ENCODE measurements at places on chromosomes 2 and 18. TPM values are rescaled to one million over a fixed set of nuclear protein-coding genes. Genes with fewer than 3 reads are reported as not detected.

Gene DUSP2
- 728 TPM for total RNA-seq

Gene AQP12A
- not detected for total RNA-seq

DNA sequence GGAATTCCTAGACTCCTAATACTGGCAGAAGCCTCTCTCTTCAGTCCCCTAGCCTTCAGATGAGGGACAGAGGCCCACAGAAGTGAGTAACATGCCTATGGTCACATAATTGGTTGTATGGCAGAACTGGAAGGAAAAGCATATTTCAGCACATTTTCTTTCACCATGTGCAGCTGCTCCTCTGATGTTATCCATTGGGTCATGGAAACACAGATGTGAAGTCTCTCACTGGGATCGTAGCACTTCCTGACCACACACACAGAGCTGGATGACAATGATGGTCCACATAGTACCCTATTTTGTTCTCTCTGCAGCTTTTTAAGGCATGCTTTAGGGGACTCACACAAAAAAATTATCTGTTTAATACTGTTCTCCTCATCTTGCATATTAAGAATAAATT, 24.5 kb downstream of the MYO3B start:
- H3K4me3 ChIP-seq, result no peak overlapping the region
- no peak for DNase-seq
- H3K27me3 ChIP-seq, result no peaks in the 10 kb centered on the region
- H3K27ac ChIP-seq, result no peak overlapping the region

DNA sequence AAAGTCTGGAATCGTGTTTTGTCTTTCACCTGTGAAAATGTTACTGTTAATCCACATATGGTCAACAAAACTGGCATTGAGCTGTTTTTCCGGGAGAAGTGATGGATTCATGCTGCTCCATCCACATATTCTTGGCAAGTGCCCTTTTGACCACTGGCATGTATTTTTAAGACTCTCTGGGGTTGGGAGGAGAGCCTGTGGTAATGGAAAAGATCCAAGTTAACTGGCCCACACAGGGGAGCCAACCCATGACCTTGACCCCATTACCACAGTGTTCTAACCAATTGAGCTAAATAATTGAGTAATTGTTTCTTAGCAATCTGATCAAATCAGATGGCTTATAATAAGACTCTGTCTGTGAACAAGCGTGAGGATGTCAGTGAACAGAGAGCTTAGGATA, 296.2 kb upstream of the NRP2 start:
- no peaks in the 10 kb centered on the region for H3K27me3 ChIP-seq
- H3K27ac ChIP-seq, result no peak overlapping the region
- no peaks in the 10 kb centered on the region for H3K4me1 ChIP-seq
- H3K36me3 ChIP-seq, result no peaks in the 10 kb centered on the region
- H3K4me3 ChIP-seq, result no peak overlapping the region

DNA sequence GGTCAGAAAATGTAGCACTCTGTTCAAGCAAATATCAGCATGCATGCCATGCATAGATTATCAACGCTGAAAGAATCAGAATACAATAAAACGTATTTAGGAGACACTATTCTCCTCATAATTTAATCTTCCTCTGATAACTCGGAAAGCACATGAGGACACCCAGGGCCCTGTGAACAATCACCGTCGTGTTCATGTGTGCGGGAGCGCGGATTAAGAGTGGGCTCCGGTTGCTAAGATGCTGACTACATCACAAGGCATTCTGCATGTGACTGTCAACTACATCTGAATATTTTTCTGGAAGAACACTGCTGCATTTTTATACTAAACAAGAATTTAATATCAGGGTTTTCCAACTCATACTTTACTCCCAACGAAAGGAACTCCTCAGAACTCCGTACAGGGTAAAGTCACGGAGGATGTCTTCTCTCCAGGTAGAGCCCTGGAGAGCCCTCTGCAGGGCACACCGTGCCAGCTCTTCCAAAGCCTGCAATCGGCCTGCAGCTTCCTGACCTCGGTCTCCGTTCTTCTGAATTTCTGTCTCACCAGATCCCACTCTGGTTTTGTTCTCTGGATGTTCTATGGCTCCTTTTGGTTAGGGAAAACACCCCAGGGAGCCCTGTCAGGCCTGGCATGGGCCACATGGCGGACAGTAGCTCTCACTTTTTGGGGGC, 59.6 kb downstream of the ZNF516 start:
- H3K4me3 ChIP-seq, result no peak overlapping the region
- no peaks in the 10 kb centered on the region for H3K27me3 ChIP-seq
- DNase-seq, result no peak
- no peaks in the 10 kb centered on the region for H3K36me3 ChIP-seq
- no peaks in the 10 kb centered on the region for H3K4me1 ChIP-seq

DNA sequence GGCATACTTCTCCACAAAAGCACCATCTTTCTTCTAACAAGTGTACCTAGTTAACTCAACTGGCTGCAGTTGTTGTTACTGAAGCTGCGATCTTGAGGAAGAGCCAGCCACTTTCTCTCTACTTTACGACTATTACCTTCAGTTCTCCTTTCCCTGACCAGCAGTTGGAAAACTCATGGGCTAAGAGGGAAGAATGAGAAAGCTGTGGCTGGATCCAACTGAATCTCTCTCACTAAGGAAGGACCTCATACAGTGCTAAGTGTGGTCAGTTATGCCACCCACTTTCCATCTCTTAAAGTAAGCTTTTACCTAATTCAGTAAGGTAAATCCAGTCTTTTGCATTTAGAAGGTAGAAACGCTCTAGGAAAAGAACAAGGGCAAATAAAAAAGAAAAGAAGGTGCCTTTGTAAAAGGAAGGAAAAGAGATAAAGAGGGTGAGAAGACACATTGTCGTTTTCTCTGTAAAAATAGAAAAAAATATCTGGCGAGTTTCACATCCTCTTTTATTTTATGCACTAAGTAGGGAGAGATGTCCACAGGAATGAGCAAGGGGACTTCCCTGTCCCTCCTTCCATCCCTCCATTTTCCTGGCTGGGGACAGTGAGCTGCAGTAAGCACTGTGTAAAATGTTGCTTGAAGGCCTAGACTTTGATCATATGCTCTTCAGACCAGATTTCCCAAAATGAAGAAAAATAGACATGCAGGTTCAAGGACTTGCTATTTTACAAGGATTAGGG, 73.4 kb downstream of the PLEKHM3 start:
- H3K36me3 ChIP-seq, result no peaks in the 10 kb centered on the region
- H3K4me3 ChIP-seq, result no peak overlapping the region
- H3K27ac ChIP-seq, result no peak overlapping the region
- no peaks in the 10 kb centered on the region for H3K27me3 ChIP-seq
- DNase-seq, result no peak

DNA sequence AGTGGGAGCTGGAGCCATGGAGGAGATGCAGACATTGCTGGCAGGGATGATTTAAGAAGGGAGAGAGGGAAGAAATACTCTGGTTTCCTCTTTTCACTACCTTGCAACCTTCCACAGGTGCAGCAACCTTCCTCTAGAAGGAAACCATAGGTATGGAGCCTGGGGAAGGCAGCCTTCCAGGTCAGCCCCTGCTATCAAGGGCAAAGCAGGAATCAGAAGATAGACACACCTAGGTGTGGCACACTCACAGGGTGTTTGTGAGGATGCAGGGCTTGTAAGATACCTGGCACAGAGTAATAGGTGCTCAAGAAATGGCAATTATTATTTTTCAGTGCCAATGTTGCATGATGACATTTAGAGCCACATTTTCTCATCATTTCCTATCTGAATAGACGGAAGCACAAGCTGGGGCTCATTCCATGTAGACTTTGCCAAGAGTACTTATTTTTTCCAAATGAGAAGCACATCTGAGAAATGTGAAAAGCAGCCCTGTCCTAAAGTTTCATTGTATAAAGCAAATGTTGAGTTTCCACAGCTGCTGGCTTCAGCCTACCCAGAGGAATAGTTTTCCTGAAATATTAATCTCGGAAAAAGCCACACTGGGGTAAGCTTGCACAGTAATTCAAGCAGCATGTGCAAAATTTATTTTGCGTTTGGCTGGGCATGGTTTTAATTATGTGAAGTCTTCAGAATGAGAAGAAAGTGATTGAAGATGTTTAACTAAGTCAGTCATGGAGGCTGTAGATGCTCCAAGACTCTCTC, 20.6 kb downstream of the EVA1A start:
- no peaks in the 10 kb centered on the region for H3K4me1 ChIP-seq
- DNase-seq, result no peak
- no peaks in the 10 kb centered on the region for H3K27me3 ChIP-seq
- H3K27ac ChIP-seq, result no peak overlapping the region

- no peaks in the 10 kb centered on the region for H3K4me1 ChIP-seq
- no peak overlapping the region for H3K27ac ChIP-seq
- no peaks in the 10 kb centered on the region for H3K36me3 ChIP-seq
- peaks cover 4% of the 10 kb centered on the region for H3K27me3 ChIP-seq
- DNase-seq, result no peak
- H3K4me3 ChIP-seq, result no peak overlapping the region
Measured at GRCh38 chr2:15758848-15759247, 167.2 kb downstream of the DDX1 start.

- no peaks in the 10 kb centered on the region for H3K27me3 ChIP-seq
- no peak overlapping the region for H3K27ac ChIP-seq
- H3K36me3 ChIP-seq, result no peaks in the 10 kb centered on the region
- H3K4me1 ChIP-seq, result no peaks in the 10 kb centered on the region
Measured at GRCh38 chr2:205700331-205701132, 18.2 kb downstream of the NRP2 start.

GRCh38 chr2:189685540-189686229, 11.2 kb downstream of the ANKAR start:
- peaks cover 7% of the 10 kb centered on the region for H3K4me1 ChIP-seq
- H3K36me3 ChIP-seq, result no peaks in the 10 kb centered on the region
- H3K27me3 ChIP-seq, result no peaks in the 10 kb centered on the region
- H3K4me3 ChIP-seq, result no peak overlapping the region
- no peak for DNase-seq

Gene CYP27C1
- not detected for total RNA-seq

Gene HOXD1
- total RNA-seq, result not detected

- H3K4me1 ChIP-seq, result no peaks in the 10 kb centered on the region
- H3K4me3 ChIP-seq, result no peak overlapping the region
- no peaks in the 10 kb centered on the region for H3K27me3 ChIP-seq
Measured at GRCh38 chr2:34316788-34317187, 717.7 kb upstream of the FAM98A start.

- peaks cover 36% of the 10 kb centered on the region for H3K27me3 ChIP-seq
- H3K4me3 ChIP-seq, result no peak overlapping the region
- H3K27ac ChIP-seq, result no peak overlapping the region
- H3K36me3 ChIP-seq, result no peaks in the 10 kb centered on the region
- H3K4me1 ChIP-seq, result peaks cover 8% of the 10 kb centered on the region
Measured at GRCh38 chr2:219573166-219573565, 1.1 kb downstream of the INHA start.

Gene TRAF3IP1
- total RNA-seq, result 5.1 TPM

DNA sequence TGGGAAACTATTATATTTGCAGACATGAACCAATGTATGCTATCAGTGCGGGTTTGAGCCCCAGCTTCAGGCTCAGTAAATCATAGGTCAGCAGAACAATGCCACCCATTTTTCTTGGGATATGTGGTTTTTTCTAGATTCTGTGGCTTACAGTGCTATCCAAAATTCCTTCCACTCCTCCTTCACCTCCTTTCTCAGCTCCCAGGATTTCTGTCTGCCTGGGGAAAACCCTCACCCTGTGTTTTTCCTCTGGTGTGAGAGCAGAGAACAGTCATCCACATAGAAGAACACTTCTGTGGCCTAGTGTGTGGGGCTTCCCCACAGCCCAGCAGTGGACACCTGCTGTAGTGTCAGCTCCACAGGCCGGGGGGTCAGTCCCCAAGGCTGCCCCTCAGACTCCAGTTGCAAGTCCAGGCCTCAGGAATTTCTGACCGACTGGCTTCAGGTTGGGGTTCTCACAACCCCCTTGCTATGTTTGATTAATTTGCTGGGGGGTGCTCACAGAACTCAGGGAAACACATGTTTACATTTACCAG, 238.2 kb downstream of the LDLRAD4 start:
- H3K36me3 ChIP-seq, result no peaks in the 10 kb centered on the region
- H3K4me3 ChIP-seq, result no peak overlapping the region
- H3K27ac ChIP-seq, result no peak overlapping the region
- H3K4me1 ChIP-seq, result peaks cover 46% of the 10 kb centered on the region
- DNase-seq, result no peak
- no peaks in the 10 kb centered on the region for H3K27me3 ChIP-seq

Gene OBSL1
- total RNA-seq, result 0.31 TPM

- H3K4me1 ChIP-seq, result no peaks in the 10 kb centered on the region
- no peaks in the 10 kb centered on the region for H3K27me3 ChIP-seq
- H3K36me3 ChIP-seq, result no peaks in the 10 kb centered on the region
- no peak for DNase-seq
- no peak overlapping the region for H3K4me3 ChIP-seq
Measured at GRCh38 chr2:182444806-182445205, 18.0 kb upstream of the PDE1A start.

Gene RUFY4
- 0.78 TPM for total RNA-seq

DNA sequence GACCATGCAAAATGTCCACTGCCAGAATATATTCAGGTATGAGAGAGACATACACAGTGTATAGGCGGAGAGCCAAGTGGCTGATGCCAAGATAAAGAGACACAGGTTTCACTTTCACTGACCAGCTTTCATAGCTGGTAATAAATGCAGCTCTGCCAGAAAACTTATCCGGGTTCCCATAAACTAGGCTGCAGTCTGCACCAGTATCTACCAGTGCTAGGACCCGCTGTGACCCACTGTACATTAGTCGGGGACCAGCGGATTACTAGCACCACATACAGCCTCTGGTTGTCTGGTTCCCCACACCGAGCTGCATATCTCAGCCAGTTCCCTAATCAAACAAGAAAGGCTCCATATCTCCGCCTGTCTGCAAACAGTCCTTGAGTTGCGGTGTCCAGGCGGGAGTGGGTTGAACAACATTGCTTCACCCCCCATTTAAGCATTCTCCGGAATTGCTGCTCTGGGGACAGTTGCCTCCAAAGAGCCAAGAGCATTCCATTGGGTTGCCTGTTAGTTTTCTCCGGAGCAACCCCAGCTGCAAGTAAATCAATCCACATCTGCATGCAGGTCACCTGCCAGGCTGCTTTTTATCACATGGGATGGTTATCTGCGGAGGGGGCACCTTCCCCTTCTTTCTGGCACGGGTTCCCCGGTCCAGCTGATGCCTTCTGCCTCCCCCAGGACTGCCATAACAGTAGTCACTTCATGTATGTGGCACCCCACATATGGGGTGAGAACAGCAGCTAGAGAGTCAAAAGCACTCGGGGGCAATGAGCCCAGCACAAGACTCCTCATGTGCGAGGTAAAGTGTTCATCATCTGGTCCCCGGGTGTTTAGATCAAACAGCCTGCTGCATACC, 18.0 kb upstream of the KLHL23 start:
- H3K27ac ChIP-seq, result no peak overlapping the region
- H3K4me1 ChIP-seq, result no peaks in the 10 kb centered on the region
- H3K4me3 ChIP-seq, result no peak overlapping the region
- no peak for DNase-seq
